ENCODE measurements at places on chromosomes 1 and 21.

DNA sequence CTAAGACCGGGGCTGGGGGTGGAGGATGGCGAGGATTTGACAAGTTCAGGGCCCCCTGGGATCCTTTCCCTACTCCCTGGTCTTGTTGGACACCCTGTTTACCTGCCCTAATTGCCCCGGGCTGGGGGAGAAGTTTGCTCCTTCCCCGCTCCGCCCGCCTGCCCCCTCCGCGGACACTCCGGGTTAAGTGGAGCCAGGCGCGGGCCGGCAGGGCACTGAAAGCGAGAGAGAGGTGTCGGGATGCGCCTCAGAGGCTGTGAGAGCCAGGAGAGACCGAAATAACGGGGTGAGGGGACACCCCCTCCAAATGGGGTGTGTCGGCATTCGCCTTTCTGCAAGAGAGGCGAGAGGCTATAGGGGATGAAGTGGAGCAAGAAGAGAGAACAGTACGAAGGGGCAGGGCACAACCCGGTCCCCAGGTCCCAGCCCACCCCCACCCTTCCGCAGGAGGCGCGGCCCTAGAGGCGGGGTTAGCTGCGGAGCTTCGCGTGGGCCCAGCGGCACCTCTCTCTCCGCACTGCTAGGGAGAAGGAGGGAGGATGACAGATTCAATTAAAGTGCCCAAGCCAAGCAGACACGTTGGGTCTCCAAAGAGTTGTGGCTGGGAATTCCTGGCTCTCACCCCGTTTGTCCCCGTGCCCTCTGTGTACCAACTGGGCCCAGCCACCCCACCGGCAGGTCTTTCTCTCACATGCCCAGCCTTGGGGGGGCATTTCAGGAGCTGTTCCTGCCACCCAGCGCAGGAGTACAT, 3.8 kb downstream of the EFNA3 start:
- peak; percentile 52 for DNase-seq

DNA sequence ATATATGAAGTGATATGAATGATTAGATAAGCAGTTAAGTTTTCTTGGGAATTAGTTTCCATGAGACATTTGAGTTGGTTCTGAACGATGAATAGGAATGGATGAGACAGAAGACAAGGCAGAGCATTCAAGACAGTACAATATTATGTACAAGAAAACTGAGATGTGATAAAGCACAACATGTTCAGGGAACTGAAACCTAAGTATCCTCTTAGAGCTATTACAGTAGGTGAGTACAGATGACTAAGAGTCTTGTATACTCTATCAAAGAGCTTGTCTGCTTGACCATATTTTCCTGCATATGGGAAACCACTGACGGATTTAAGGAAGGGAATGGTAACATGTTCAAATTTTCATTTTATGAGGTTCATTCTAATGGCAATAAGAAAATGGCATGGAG, 61.6 kb downstream of the NME7 start:
- DNase-seq, result no peak

DNA sequence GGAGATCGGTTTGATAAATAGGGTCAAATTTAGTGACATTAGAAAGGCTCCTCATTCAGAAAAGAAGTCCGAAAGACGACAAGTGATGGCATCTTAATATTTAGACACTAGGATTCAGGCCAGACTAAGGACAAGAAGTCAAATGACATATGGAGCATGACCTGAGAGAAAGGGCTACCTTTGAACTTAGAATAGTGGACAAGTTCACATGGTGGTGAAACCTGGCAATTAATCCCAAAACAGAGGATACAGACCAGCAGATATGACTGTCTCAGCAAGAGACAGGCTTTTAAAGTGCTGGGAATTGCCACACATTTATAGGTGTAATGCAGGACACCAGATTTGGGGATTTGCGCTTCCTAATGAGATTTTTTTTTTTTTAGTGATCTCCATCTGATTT, 145.2 kb downstream of the ZP4 start:
- DNase-seq, result no peak

GRCh38 chr1:92989253-92989652, 28.0 kb upstream of the DIPK1A start:
- peak; percentile 11 for DNase-seq

GRCh38 chr1:40014253-40014706, 26.2 kb upstream of the CAP1 start:
- no peak for DNase-seq

GRCh38 chr1:91916811-91917460, 31.0 kb upstream of the TGFBR3 start:
- DNase-seq, result no peak

DNA sequence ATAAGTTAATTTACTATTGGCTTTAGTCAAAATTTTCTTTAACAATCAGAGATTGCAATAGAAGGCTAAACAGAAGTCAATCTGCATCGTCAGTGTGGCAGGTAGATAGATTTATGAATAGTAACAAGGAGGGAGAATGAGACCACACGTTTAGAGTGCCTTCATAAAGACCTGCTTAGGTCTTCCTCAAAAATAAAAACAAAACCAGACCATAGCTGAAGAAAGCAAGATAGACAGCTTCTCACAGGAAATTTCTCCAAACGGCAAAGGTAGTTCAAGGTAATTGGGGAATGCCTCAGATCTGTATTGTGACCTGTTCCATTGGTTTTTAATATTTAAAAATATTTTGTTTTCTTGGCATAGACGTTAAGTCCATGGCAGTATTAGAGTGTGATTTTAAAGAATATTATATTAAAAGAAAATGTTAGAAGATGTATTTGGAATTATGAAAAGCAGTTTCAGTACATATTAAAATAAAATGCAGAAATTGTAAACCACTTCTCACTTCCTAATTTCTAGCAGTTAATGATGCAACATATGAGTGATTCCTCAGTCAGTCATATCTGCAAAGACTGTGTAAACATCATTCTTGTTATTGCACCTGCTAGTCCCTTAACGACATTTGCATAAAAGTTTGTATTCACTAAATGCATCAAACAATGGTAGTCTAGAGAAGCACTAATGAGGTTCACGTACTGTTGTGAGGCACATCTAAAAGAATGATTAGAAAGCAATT, 278.0 kb downstream of the HLX start:
- no peak for DNase-seq

- no peak for DNase-seq
Measured at GRCh38 chr1:1832820-1833219, 54.5 kb upstream of the NADK start.

DNA sequence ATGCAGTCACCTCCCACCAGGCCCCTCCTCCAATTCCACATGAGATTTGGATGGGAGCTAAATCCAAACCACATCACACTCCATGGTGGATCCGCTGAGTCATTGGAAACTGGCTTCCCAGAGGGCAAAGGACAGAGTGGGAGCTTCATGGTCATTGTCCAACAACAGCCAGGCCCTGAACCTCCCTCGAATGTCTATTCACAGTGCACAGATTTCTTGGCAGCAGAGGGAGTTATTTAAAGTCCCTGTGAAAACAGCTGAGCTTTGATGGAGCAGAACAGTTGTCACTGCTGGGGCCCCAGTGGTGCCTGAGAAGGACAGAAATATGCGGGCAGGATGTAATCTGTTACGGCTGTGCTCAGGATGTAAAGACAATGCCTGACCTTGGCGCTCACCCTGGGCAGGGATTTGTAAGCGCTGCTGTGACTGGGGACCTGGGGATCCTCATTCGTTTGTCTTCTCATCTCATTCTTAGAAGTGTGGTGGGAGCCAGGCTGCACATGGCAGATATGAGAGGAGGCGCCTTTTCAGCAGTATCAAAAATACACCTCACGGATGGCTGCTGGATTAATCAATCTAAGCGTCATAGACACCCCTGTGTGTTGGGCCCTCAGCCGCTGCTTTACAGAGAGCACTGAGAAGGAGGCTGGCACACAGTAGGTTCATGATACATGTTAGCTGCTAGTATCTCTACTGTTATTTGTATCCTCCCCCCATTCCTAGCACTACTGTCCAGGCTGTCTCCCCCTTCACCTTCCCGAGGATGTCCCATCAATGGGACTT, 439.4 kb downstream of the PTPRU start:
- DNase-seq, result no peak

GRCh38 chr1:184826001-184826400, 71.3 kb upstream of the EDEM3 start:
- no peak for DNase-seq

GRCh38 chr1:5312862-5313261, 658.5 kb downstream of the AJAP1 start:
- no peak for DNase-seq

DNA sequence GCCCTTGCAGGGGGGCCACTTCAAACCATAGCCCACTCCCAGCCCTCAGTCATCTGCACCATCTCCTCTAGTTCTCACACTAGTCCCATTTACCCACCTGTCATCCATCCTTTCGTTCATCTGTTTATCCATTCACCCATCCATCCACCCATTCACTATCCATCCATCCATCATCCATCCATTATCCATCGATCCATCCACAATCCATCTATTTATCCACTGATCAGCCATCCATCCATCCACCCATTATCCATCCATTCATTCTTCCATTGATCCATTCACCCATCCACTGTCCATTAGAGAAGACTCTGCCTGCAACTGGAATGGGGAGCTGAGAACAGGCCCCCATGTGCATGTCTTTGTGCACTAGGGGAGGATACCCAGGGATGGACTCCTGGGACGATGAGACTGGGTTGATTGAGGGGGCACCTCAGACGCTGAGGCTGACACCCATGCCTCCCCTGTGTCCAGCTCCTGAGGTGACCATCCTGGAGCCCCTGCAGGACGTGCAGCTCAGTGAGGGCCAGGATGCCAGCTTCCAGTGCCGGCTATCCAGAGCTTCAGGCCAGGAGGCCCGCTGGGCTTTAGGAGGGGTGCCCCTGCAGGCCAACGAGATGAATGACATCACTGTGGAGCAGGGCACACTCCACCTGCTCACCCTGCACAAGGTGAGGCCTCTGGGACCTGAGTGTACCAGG, 97.9 kb downstream of the TRIM11 start:
- DNase-seq, result no peak

GRCh38 chr1:33317354-33317753, 3.5 kb downstream of the A3GALT2 start:
- no peak for DNase-seq

GRCh38 chr1:64171246-64171645, 32.2 kb upstream of the UBE2U start:
- no peak for DNase-seq

DNA sequence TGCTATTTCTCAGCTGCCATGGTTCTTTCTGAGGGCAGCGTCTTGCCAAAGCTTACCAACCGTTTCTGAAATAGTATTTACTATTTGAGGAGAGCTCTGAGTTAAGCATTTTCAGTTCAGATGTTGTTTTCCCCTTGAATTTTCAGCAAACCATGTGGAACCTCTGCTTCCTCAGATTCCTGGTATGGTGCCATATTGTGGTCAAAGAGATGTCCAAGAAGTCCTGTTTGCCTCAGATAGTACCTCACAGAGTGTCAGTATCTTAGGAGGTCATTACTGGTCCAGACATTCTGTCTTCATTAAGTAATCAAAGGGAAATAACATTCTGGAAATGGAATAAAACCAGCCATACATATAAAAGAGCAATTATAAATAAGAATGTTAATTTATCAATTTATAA, 36.6 kb downstream of the VANGL2 start:
- DNase-seq, result no peak

DNA sequence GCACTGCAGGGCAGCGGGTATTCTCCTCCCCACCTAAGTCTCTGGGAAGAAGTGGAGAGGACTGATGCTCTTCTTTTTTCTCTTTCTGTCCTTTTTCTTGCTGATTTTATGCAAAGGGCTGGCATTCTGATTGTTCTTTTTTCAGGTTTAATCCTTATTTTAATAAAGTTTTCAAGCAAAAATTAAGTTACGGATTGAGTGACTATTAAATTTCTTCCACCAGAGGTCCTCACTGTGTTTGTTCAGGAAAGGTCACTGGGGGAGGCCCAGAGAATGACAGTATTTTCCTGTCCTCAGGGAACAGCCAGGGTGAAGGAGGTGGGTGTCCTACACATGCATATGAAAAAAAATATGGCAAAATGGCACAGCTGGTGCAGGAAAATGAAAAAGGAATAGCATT, 4.4 kb upstream of the ELF3 start:
- no peak for DNase-seq

- DNase-seq, result peak; percentile 77
Measured at GRCh38 chr1:160006312-160006940, 25.4 kb downstream of the PIGM start.

GRCh38 chr1:203663294-203663693, 36.7 kb downstream of the ATP2B4 start:
- peak; percentile 21 for DNase-seq

- DNase-seq, result no peak
Measured at GRCh38 chr1:242427519-242427918, 97.0 kb downstream of the PLD5 start.

DNA sequence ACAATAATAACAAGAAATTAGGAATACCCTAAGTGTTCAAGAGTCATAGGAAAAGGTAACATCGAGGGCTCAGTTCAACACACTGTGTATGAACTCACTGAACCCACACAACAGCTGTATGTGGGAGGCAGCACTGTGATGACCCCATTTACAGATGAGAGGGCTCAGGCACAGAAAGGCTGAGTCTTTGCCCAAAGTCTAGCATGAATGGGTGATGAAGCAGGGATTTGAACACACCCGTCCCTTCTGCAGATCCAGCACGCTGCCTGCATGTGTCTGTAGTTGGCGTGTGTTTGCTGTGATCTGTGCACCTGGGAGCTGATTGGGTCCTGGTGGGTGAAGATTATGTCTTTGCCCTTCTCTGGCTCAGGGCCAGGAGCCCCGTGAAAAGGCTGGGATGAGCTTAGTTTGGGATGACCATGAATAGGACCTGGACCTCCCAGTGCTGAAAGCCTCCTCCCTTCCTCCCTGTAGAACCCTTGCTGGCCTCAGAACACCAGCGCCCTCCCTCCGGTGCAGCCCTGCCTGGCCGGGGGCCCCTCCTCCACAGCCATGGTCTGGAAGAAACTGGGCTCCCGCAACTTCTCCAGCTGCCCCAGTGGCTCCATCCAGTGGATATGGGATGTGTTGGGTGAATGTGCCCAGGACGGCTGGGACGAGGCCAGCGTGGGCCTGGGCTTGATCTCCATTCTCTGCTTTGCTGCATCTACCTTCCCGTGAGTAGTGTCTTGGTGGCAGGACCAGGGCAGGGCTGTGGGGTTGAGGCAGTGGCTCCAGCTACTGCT, 5.2 kb downstream of the SLC66A1 start:
- no peak for DNase-seq

DNA sequence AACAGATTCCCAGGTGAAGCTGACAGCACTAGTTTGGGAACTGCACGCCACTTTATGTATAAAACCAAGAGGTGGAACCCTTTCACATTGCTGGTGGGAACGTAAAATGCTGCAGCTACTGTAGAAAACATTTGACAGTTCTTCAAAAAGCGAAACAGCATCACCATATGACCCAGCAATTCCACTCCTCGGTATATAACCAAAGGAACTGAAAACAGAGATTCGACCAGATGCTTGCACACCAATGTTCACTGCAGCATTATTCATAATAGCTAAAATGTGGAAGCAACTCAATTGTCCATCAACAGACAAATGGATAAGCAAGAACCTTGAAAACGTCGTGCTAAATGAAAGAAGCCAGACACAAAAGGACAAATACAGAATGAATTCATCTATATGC, 17.5 kb downstream of the RSPH1 start:
- no peak for DNase-seq

- no peak for DNase-seq
Measured at GRCh38 chr21:29152916-29153315, 22.5 kb downstream of the MAP3K7CL start.
